ENCODE measurements at places on chromosomes 2 and 18.

GRCh38 chr2:54047091-54047490 lies 68.3 kb upstream of the ACYP2 start:
- no peak for DNase-seq

GRCh38 chr2:200585340-200585729 lies 479 bp upstream of the AOX1 start:
- DNase-seq = no peak

DNA sequence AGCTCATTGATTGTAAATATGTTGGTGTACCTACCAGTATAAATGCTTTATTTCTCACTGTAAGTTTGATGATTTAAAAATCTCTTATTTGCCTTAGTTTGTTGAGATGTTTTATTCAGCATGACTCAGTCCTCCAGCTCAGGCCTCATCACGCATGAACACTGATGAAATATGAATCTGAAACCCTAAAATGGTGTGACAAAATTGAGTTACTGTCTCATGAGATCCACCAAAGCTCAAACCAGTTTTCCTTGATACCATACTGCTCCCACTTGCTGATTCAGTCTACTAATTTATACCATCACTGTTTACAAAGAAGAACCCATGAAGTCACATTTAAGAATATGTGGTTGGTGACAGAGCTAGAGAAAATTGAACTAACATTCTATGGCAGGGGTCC lies 524.9 kb downstream of the LRRTM4 start:
- no peak for DNase-seq

GRCh38 chr18:49447810-49448745 lies 12.4 kb downstream of the DYM start:
- peak; percentile 69 for DNase-seq

GRCh38 chr2:191401287-191401686 lies 156.1 kb downstream of the MYO1B start:
- DNase-seq = no peak

All from T-helper 2 cell (primary cell).